Stimulated activated CD8-positive, alpha-beta memory T cell treated with anti-CD3 and anti-CD28 coated beads, Interleukin-12 subunit alpha, Interleukin-12 subunit beta, amount 100 ng/mL, for 1 hour (primary cell): ENCODE measurements at places on chromosomes 12 and 14.

GRCh38 chr12:6373022-6373787 lies 2.2 kb downstream of the SCNN1A start:
- DNase-seq: no peak

GRCh38 chr12:91920276-91920675 lies 225.4 kb downstream of the BTG1 start:
- no peak for DNase-seq

- no peak for DNase-seq
Measured at GRCh38 chr14:61219673-61220072, 61.5 kb downstream of the TMEM30B start.

DNA sequence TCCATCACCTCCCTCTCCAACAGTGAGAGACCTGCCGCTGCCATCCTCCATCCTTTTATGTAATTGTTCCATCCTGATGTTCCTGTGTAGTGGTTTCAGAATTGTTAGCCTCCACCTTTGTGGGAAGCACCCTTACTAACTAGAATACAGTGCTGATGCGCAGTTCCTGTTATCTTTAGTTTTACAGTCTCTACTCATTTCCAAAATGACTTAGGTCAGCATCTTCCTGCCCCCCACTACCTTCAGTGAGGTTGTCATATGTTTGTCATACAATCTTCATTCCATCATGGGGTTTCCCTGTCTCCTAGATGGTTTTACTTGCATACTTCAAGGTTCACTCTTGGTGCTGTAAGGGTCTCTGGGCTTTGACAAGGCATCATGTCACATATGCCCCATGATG lies 69.8 kb downstream of the EML1 start:
- DNase-seq: no peak

GRCh38 chr14:86083616-86084015 lies 553.7 kb downstream of the FLRT2 start:
- DNase-seq: no peak

- DNase-seq: no peak
Measured at GRCh38 chr12:48053122-48053521, 48.8 kb upstream of the COL2A1 start.

- DNase-seq: no peak
Measured at GRCh38 chr12:24845615-24846014, 103.3 kb downstream of the BCAT1 start.

GRCh38 chr14:65433646-65434045 lies 21.1 kb downstream of the FUT8 start:
- DNase-seq: no peak

DNA sequence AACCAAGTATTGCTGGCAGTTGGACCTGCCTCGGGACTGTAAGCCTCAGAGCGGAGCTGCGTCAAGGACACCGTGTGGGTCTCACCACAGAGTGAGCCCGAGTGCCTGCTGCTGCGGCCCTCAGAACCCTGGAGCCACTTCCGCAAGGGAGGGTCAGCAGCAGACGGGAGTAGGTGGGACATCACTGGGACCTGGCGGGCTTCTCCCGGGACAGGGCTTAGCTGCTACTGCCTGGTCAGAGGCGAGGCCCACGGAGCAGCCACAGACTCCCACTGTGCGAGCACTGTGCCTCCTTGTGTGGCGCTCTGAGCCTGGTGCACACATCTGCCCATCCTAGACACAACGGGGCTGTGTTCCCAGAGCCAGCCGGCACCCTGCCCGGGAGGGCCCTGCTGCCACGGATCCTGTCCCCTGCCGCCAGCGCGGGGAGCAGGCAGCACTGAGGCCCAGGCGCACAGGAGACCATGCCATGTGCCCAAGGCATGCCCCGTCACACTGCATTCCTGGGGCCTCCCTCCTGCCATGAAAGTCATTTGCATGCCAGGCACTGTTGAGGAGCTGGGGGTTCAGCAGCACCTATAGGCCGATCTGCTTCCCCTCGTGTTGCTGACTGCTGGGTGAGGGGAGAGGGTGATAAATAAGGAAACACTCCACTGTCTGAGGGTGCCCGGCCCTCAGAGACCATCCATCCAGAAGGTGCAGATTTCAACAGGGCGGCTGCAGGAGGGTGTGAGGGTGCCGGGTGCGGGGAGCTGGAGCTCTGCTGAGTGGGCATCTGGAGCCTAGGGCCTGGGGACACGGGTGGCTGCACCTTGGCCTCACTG lies 10.0 kb downstream of the HIP1R start:
- DNase-seq: no peak
